LHCN-M2 (cell line): ENCODE measurements at places on chromosomes 2 and 18. TPM values are rescaled to one million over a fixed set of nuclear protein-coding genes. Genes with fewer than 3 reads are reported as not detected.

GRCh38 chr2:64325477-64325851, 128.5 kb upstream of the LGALSL start:
- no peak for DNase-seq

DNA sequence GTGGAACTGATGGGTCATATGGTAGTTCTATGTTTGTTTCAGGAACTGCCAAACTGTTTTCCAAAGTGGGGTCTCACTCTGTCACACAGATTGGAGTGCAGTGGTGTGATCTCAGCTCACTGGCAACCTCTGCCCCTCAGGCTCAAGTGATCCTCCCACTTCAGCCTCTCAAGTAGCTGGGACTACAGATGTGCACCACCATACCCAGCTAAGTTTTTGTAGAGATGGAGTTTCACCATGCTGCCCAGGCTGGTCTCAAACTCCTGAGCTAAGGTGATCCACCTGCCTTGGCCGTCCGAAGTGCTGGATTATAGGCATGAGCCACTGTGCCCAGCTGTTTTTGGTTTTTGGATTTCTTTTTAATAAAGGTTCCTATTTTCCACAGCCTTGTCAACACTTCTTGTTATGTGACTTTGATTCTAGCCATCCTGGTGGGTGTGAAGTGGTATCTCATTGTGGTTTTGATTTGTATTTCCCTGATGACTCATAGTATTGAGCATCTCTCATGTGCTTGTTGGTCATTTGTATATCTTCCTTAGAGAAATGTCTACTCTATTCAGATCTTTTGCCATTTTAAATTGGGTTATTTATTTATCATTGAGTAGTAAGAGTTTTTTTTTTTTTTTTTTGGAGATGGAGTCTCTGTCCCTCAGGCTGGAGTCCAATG, 22.8 kb downstream of the NPC1 start:
- peak; percentile 81 for DNase-seq

- no peak for DNase-seq
Observed at GRCh38 chr2:242040303-242040655, 170.8 kb downstream of the RTP5 start.

CHRND gene
- 1.1 and 7.1 TPM in 2 replicates for total RNA-seq

GRCh38 chr2:9206991-9207640, 504 bp downstream of the ASAP2 start:
- no peak for DNase-seq

DNA sequence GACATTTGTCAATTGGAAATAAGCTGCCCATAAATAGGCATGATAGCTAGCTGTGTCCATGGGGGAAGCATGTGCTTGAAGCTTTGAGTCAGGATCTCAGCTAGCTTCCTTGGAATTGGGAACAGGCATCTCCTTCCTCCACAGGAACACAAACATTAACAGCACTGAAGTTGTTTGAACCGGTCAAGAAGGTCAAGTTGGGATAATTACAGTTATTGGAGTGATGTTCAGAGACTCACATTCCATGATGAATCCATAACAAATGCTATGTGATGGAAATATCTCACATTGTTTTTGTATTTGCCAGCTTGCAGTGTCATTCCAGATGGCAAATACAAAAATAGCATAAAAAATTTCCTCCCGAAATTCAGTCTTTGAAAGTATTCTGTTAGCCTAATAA, 347.6 kb upstream of the SMIM21 start:
- no peak for DNase-seq

CLEC4F gene
- not detected in 2 replicates for total RNA-seq

SLC5A7 gene
- not detected in 2 replicates for total RNA-seq

GRCh38 chr2:181911830-181912229, 20.3 kb downstream of the ITPRID2 start:
- no peak for DNase-seq

LYG1 gene
- 0.26 and 0.86 TPM in 2 replicates for total RNA-seq

DNA sequence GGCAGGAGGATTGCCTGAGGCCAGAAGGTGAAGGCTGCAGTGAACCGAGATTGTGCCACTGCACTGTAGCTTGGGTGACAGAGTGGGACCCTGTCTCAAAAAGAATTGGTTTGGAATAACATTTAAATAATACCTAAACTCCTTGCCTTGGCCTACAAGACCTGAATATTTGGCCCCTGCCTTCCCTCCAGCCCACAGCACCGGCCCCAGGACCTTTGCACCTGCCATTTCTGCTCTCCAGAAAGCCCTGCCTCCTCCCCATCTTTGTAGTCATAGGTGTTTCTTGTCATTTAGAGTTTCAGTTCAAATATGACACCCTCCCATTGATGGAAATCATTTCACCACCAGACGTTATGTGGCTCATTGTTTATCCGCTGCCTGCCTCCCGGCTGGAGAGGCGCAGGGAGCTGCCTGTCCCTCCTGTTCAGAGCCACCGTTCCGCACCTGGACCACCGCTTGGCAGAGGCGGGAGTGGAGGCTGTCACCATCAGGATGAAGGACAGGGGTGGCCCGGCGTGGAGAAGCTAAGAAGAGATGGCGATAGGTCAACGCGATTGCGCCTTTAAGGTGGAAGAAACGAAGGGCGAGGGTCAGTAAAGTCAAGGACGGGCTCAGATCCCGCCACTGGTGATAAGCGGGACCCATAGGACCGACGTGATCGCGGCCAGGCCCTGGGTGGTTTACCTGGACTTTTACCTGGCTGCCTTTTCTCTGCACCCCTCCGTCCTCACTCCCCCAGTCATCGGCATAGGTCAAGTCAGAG, 638 bp upstream of the LPIN1 start:
- DNase-seq, result no peak

DNA sequence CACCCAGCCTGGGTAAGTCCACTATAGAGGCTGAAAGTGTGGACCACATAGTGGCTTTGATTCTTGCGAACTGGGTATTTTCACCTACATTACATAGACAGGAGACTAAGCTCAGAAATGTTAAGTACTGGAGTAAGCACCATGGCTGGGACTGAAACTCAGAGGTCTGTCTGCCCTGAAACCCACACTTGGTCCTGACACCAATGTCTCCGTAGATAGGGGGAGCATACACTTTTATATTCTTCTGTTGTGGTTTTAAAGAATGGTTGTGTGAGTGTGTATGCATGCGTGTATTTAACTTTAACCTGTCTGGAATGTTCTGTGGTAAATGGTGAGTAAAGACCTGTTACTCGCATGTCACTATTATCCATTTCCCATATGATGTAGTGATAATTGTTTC, 10.3 kb upstream of the NPPC start:
- no peak for DNase-seq

GRCh38 chr18:649341-649740, 8.1 kb upstream of the TYMS start:
- peak; percentile 41 for DNase-seq

GCG gene
- total RNA-seq, result 0.17 TPM in 1 of 2 replicates, not detected in the other

GRCh38 chr2:44004735-44005602, 9.2 kb upstream of the LRPPRC start:
- DNase-seq, result no peak

DNA sequence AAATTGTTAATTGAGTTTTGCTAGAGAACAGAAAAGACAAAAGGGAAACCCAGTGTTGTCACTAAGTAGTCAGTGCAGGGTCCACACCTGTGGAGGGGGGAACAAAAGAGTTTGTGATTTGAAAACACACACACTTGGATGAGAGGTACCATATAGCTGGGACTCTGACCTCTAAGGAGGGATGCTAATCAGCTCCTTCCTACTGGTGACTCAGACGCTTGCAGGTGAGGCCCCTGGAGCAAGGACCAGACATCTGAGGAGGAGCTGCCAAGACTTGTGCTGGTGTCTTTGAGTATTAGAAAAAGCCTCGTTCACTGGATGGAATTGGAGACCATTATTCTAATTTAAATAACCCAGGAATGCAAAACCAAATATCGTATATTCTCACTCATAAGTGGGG, 146.4 kb upstream of the MAP2 start:
- DNase-seq, result no peak

DNA sequence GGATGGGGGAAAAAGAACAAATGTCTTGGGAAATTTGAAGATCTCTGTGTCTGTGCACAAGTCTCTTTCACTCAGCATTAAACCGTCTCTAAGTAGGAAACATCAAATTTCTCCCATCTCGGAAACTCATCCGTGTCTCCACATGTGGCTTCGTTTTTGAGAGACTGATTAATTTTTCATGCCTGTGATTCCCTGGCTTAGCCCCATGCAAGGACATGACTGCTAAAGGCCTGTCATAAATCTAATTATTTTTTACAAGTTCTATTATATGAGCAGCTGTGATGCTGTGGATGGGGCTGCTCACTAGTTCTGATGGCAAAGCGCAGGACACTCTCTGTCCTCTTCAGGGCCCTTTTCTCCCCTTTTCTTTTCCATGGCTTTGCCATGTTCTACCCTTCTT, 129.1 kb downstream of the RGPD3 start:
- no peak for DNase-seq

DNA sequence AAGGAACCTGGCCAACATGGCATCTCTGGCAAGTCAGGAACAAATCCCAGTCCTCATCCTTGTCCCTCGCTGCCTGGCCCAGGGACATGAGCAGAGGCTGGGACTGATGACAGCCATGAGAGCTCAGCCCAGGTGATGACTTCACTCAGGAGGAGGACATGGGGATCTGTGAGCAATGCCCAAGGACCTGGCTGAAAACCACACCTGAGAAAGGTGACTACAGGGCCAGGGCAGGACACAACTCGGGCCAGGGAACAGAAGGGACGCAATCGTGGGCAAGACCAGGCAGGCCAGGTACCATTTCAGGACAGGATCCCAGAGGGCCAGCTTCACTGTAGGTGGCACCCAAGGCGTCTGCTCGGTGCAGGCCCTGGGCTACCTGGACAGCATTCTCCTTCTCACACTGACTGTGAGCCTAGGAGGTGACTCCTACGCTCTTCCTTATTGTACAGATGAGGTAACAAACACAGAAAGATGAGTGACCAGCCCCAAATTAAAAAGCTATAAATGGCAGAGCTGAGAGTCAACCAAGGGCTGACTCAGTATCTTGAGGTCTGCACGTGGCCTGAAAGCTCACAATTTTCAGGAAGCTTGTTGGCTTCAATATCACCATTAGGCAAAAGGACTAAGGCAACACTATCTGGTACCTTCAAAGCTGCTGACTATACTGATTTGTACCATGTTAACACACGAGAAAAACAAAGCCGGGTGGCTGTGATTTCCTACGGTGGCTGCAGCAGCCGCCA, 141.1 kb downstream of the EIPR1 start:
- DNase-seq, result no peak

- DNase-seq, result peak; percentile 63
Observed at GRCh38 chr2:145595296-145595695, 1075.4 kb upstream of the ZEB2 start.

POTEJ gene
- not detected in 2 replicates for total RNA-seq

DNA sequence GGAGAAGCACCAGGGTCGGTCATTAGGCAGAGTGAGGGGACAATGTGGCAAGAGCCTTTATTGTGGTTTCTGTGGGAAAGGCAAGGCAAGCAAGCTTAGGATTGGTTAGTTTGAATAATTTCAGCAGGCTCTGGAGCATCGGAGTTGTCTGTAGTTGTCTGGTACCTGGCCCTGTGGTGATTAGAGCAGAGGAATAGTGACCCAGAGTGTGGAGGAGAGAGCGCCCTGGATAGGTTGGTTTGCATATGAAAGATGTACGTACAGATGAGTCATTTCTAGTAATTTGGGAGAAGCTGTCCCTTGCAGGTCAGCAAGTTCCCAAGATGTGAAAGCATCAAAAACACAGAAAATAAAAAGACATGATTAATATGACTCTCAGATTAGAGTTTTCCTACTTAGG, 383.1 kb upstream of the MEX3C start:
- no peak for DNase-seq

- no peak for DNase-seq
Observed at GRCh38 chr2:3823748-3824147, 120.4 kb downstream of the DCDC2C start.

MYL1 gene
- total RNA-seq, result 0.34 TPM in 1 of 2 replicates, not detected in the other

UGT1A3 gene
- total RNA-seq, result not detected in 2 replicates

DNA sequence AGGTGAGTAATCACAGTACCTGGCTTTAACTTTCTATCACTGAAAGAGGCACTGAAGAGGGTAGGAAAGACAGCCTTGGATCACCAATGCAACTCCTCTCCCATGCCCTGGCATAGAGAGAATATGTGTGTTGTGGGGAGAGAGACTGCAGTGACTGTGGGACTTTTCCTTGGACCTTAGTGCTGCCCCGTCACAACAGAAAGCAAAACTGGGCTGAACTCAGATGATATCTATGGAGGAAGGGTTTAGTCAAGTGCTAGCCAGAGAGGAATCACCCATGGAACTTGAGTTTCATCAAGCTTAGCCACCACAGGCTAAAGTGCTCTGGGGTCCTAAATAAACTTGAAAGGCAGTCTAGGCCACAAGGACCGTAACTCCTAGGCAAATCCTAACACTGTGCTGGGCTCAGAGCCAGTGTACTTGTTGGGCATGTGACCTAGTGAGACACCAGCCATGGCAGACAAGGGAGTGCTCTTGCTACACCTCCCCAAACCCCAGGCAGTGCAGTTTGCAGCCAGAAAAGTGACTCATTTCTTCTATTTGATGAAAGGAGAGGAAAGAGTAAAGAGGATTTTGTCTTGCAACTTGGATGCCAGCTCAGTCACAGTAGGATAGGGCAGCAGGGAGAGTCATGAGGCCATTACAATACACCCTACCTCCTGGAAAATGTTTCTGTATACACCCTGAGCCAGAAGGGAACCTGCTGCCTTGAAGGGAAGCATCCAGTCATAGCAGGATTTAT, 105.8 kb upstream of the SPOPL start:
- peak; percentile 66 for DNase-seq

GRCh38 chr2:28052691-28053090, 162.2 kb downstream of the BABAM2 start:
- DNase-seq, result peak; percentile 61

DNA sequence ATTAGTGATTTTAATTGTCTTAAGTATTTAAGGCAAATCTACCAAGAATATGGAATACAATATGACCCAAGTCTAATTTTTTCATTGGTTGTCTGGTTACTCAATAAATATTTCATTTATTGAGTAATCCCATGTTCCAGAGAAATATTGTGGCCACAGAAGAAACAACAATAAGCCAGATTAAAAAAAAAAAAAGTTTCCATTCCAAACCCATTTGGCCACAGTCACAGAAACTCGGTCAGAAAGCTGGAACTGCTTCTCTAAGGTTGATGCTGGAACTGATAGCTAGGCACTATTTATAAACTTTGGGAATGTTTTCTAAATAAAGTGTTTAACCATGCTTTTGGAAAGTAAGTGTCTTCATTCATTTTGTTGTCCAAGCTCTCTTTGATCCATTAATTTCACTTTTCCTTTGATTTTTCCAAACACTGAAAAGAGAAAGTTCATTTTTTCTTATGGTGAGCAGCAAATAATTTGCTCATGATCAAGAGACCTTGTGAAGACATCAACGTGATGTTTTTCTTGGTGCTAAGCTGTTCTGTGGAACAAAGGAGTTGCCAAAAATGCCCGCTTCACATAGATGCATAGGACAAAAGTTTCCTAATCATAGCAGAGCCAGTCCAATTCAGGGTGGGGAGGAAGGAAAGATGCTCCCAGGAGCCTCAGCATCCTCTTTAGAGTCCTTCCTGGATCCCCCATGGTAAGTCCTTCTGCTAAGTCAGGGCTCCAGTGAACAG, 72.1 kb upstream of the CCBE1 start:
- peak; percentile 81 for DNase-seq

- peak; percentile 1 for DNase-seq
Observed at GRCh38 chr2:56314796-56315195, 131.0 kb downstream of the CCDC85A start.
